ENCODE measurements at places on chromosomes 16 and 17. TPM values are rescaled to one million over a fixed set of nuclear protein-coding genes. Genes with fewer than 3 reads are reported as not detected.

DNA sequence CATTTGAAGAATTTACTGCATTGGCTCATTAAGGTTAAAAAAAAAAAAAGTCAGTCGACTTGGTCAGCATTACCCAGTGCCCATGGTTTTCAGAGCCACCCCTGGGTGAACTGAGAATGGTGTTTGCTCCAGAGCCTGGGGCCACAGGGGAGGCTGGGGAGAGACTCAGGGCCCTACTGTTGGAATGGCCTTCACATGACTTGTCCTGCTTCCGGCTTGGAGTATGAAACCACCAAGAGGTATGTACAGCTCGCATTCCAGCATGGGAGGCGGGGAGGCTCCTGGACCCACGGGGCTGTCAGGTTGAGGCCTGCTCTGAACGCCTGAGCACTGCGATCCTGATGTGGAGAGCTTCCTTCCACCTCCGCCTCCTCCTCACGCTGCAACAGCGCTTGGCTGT, 36.8 kb downstream of the MSI2 start:
- DNase-seq: no peak

DNA sequence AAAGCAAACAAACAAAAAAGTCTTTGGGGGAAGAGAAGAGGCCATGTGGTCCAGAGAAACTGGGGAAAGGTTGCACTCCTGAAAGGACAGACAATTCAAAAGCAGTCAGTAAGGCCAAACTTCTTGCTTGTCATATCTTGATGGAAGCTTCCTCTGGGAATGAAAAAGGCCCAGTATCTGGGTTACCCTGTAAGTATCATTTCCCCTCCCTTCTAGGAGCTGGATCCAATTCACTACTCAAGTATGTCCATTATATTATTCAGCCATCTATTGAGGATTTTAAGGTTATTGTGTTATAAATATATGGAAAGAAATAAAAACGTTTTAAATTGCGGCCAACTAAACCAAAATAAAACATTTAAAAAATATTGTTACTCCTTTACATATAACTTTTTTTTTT, 26.0 kb upstream of the MON1B start:
- DNase-seq: peak; percentile 86

DNA sequence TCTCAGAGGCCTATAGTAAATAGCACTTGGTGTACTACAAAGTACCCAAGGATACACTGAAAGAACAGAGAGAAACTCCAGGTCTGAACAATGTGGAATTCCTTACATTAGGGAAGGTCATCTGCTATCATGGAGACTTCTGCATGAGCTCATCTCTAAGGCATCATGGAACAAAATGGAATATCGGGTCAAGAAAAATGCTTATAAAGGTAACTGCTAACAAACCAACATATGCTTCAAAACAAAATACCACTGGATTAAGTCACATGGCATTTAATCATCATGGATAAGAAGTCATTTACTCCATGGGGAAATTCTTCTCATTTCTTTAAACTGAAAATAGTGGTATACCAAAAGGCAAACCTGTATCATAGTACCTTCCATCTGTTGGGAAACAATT, 34.2 kb downstream of the TXNDC11 start:
- no peak for DNase-seq

DNA sequence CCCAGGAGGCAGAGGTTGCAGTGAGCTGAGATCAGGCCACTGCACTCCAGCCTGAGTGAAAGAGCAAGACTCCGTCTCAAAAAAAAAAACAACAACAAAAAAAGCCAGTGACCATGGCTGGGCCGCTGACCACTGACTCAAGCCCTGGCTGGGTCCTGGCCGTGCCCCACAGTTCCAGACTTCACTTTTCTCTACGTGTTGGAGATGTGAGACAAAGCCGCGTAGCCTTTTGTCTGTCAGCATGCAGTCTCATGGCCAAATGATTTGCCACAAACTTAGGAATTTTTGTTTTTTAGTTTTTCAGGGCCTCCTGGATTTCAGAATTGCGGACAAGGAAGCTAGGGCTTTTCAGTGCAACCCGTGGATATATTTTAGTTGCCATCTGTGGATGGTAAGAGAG, 89.3 kb upstream of the CIBAR2 start:
- DNase-seq: no peak

- DNase-seq: no peak
These were observed 44.7 kb downstream of the SREBF1 start for GRCh38 chr17:17792037-17792550.

- peak; percentile 97 for DNase-seq
These were observed 14.9 kb downstream of the NAGPA start for GRCh38 chr16:5018793-5019192.

DNA sequence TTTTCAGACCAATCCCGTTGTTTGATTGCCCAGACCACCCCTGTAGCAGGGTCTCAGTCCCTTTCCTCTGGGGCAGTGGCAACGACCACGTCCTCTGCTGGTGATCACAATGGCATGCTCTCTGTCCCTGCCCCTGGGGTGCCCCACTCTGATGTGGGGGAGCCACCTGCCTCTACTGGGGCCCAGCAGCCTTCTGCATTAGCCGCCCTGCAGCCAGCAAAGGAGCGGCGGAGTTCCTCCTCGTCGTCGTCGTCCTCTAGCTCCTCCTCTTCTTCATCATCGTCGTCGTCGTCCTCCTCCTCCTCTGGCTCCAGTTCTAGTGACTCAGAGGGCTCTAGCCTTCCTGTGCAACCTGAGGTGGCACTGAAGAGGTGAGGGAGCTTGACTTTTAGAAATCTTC, 9.2 kb downstream of the ELOB start:
- DNase-seq: no peak

GRCh38 chr16:80996688-80997138, 10.0 kb downstream of the CMC2 start:
- no peak for DNase-seq

DNA sequence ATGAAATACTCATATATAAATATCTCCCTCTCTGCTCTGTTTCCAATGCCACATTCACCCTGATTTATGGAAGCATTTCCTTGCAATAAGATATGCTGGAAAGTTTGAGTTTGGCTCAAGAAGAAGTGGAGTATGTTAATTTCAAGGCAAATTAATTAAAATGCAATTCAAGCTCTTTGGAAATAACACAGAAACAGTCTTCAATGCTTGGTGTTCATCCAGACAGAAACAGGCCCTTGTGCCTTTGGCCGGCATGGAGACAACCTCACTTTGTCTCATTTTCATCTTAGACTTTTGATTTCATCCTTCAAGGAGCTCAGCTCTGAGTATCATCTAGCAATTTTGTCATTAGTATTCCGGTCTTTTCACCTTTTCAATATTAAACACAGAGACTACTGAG, 210.0 kb downstream of the C16orf95 start:
- no peak for DNase-seq

DNA sequence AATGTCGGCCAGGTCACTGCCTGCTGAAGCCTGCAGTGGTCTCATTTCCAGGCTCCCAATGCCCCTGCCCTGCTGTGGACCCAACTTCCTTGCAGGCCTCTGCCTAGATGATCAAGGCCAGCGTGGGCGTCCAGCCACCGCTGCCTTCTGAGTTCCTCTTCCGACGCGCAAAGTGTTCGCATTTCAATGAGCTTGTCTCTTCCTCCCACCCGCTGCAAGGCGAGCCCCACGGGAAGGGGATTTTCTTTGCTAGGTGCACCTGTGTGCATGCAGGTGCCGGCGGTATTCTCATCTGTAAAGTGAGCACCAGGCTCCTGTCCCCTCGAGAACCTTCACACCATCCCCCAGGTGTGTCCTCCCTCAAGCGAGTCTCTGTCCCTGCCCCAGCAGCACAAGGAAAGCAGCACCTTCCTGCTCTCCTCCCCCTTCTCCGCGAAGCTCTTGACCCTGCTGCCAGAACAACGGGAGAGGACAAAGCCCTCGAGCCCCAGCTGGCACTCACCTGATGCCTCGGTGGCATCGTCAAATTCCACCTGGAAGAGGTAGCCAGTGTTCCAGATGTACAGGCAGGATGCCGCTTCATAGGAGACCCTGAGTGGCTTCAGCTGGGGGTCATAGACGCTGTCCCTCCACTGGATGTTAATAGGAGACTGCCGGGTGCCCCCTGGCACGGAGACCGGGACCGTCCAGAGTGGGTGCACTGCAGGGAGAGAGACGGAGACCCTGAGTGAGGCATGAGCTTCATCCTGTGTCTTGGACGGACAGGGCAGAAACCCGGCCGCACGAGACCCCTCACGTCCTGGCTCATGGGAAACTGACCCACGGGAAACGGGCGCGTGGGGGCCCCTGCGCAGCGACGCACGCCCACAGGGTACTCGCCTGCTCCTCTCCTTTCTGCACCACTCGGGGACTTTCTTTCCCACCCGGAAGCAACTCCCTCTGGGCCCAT, 9.8 kb downstream of the CA5A start:
- no peak for DNase-seq

DNA sequence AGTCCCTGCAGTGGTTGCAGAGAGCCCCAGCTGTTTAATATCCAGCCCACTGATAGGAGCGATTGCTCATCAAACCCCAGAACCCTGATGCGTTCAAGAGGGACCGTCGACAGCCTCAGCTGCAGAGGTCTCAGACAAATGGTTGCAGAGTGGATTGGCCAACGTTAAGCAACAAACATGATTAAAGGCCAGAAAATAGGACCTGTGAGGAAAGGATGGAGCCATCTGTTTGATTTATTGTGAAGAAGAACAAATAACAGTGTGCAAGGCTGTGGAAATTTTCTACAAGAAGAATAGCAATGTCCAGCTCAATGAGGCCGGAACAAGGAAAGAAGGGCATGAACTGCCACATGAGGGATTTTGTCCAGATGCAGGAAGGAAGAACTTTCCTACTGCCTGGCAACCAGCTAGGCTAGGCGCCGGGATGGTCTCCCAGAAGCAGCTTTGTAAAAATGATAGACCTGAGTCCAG, 138.4 kb upstream of the DNAH9 start:
- DNase-seq: peak; percentile 73

DNA sequence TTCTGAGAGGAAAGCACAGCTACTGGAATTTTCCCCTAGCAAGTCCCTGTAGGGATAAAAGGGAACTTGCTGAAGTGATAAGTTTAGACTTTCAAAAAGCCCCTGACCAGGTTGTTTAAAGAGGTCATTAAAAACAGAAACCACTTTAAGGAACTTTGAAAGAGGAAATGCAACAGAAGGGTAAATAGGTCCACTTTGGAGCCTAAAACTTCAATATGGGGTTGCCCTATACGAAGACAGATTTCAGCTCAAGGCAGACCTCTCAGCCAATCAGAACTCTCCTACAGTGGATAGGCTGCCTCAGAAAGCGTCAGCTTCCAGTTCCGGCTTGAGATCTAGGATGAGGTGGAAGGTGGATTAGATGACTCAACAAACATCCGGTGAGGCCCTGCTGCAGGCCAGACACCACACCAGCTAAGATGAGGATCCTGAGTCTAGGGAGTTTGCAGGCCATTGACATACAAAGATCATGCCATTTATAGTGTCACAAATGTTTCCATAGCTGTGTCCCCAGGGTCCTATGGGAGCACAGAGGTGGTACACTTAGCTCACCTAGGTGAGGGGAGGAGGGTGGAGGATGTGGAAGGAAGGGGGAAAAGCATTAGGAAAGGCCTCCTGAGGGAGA, 7.9 kb upstream of the MFSD6L start:
- DNase-seq: peak; percentile 62

DNA sequence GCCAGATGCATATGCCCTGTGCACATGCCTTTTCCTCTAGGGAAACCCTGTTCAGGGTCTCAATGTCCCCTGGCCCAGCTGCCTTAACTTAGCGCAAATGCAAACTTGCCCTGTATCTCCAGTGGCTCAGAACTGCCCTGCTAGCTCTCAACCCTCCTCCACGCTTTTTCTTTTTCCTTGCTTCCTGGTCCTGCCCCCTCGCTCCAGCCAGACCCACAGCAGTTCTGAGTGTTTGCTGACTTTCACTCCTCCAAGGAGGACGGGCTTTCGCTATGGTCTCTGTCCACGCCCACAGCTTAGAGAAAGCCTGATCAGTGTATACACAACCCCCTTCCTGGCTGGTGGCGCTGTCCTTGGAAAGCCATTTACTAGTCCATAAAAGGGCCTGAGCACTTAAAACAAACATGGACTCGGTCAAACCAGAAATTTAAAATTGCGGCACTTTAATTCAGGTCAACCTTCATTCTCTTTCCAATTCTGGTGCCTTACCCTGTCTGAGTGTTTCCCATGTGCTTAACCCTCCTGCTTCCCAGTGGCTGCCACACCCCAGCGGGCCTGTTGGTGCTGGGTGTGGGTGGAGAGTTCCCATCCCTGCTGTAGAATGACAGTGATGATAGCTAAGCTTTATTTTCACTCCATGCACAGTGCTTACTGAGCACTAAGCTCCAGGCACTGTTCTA, 15.6 kb upstream of the TMEM98 start:
- DNase-seq: peak; percentile 83

- no peak for DNase-seq
These were observed 5.9 kb downstream of the CYGB start for GRCh38 chr17:76531486-76532038.

GRCh38 chr16:24045641-24046040, 209.9 kb downstream of the PRKCB start:
- no peak for DNase-seq

DNA sequence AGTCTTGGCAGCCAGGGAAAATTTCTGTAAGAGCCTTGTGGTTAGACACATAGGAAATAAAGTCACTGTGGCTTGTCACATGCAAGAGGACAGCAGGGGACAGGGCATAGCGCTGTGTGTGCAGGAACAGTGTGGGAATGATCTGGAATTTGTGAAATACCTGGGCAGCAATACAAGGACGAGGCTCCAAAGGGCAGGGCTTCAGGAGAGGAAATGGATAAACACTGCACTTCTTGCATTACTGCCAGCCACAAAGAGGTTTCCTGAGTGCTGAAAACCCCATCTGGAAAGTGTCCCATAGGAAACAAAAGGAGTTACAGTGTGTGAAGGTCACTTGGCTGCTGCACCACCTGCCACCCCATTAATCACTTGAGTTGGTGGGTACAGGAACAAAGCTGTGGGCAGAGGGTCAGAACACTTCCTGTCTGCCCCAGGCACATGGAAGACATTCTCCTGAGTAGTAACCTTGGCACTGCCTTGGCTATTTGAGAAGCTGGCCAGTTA, 12.1 kb upstream of the HP start:
- peak; percentile 45 for DNase-seq

Gene HLF
- polyA plus RNA-seq: 4.0 TPM

Gene KRT20
- polyA plus RNA-seq: not detected

Gene WNK4
- polyA plus RNA-seq: 0.45 TPM

Gene WFIKKN1
- 0.33 TPM for polyA plus RNA-seq

Gene CIAO2B
- 91.8 TPM for polyA plus RNA-seq

Gene METTL16
- polyA plus RNA-seq: 19.9 TPM

Gene FZD2
- polyA plus RNA-seq: 29.0 TPM

Gene C17orf50
- polyA plus RNA-seq: not detected

Gene TMC7
- polyA plus RNA-seq: 1.3 TPM

Gene TSNAXIP1
- polyA plus RNA-seq: 1.6 TPM

Gene GPR179
- polyA plus RNA-seq: 0.87 TPM

All from muscle of leg (tissue), 16 donors.